ENCODE measurements at places on chromosomes 4 and X.

DNA sequence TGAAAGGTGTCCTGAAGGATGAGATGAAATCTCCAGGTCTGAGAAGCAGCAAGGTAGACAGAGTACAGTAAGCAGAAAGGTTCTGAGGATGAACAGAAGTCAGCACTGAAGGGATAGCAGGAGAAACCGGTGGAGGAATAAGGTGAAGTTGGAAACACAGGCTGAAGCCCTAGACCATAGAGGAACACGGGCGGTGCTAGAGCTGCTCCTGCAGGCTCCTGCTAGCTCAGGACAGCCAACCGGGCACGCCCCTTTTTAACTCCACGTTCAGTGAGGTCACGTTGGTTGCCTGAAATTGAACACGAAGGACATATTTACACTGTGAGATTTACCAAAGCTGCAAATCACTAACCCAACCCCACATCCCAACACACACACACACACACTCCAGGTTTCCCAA is 1886.4 kb upstream of the AGA start:
- DNase-seq: no peak

GRCh38 chrX:132821974-132822633 is 136.3 kb downstream of the HS6ST2 start:
- no peak for DNase-seq

- DNase-seq: no peak
These were observed 111.7 kb upstream of the RPS6KA3 start for GRCh38 chrX:20378233-20378920.

DNA sequence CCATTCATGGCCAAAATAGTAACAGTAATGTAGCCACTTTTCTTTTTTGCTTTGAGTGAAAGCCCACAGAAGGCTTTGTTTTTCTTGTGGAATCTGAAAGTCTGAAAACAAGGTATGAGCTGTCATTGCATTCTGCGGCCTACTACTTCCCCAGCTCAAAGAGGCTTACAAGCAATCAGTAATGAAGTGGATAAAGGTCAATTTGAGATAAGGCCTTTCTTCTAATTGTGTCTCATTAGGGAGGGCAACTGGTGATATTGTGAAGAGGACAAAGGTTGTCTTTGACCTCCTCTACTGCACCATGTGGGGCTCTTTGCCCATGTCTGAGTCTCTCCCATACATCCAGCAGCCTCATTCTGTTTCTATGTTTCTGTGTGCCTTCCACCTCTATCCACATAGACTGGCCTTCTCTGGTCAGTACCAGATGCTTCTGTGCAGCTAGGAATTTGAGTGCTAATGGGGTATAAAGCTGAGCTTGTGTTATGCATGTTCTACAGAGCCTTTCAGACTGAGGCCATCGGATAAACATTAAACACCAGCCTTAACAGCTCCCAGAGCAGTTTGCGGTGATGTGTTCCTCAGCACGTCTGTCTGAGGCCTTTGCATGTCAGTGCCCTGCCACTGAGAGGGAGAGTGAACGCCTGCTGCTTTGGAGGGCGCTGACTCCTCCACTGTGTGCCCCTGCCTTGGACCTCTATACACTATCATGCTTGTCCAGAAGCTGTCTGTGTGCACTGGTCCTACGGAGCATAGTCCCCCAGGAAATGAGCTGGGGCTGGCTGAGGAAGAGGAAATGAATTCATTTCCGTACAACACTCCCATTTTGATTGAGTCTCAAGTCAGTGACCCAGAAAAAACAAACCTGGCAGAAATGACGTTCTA is 80.2 kb downstream of the SH2D1A start:
- DNase-seq: peak; percentile 1

GRCh38 chr4:87042986-87043820 is 108.4 kb downstream of the AFF1 start:
- no peak for DNase-seq

DNA sequence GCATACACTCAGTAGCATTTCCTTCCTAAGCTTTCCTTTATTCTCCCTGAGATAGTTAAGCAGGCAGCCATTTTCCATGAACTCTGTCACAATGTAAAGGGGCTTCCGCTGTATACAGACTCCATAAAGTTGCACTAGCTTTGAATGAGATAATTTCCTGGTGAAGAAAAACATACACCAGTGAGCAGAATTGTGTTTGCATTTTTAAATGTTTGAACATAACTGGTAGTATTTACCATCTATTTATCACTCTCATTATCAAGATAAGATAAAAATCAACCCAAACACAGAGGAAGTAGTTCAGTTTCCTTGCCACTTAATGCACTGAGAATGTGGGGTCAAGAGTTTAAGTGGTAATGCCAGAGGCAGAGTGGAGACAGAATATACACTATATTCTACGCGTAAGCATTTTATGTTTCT is 54.1 kb downstream of the TXK start:
- no peak for DNase-seq

GRCh38 chrX:151789179-151789800 is 54.7 kb downstream of the CNGA2 start:
- peak; percentile 65 for DNase-seq

DNA sequence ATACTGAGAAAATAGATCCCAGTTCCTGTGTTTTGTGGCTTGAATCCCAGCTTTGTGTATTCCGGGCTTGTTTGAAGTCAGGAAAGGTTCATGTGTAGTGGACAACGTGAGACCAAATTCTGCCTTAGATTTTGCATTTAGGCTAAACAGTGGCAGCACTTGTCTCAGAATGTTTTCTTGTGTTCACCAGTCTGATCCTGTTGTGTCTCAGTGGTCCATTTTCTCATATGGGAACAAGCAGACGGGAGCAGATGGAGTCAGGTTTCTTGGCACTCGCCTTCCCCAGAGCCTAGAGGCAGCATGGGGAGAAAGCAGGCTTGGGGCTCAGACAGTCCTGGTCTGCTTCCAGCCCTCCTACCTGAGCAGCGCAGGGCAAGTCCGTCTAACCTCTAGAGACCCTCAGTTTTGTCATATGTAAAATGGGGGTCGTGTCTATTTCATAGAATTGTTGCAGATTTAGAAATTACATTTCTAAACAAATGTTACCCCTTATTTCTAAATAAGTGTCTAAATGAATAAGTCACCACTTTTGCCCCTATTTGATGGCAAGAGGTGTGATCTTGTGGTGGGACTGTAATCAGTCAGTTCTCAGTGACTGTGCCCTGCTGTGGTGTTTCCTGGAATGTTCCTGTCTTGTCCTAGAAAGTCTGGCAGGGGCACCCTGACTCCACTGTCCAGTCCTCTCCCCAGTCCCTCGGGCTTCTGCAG is 28.3 kb upstream of the MSANTD1 start:
- DNase-seq: peak; percentile 60

DNA sequence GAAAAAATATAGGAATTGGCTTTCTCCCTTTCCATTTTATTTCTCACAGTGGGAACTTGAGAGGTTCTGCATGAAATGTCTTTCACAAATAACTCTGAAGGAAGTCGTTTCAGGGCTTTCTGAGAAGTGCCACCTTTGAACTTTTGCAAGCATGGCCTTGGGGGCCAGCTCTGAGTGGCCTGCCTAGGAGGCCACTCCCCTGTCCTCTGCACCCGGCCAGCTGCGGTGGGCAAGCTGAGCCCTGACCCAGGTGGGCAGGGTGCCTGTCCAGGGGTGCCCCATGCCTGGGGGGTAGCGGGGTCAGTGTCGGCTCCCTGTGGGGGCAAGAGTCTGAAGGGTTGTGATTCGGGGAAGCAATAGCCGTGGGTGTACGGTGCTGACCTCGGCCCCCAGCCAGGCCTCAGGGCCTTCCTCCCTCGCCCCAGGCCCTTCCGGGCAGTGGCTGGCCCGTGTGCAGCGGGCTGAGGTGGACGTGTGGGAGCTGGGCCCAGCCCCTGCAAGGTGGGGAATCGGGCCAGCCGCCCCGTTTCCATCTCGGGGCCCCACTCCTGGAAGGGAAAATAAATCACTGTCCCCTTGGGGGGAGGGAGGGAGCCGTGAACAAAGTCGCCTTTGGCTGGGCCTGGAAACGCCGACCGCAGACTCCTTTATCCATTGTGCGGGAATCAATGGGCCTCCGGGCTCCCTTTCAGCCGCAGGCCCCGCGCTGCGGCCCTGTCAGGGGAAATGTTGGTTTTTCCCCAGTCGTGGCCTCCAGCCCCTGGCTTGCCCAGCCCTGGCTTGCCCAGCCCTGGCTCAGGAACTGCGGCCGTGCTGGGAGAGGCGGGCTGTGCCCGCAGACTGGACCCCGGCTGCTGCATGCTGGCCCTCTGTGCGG is 3.1 kb downstream of the FGFRL1 start:
- DNase-seq: no peak

GRCh38 chr4:77819404-77819842 is 255 bp upstream of the CNOT6L start:
- DNase-seq: peak; percentile 37

GRCh38 chrX:149002320-149002719 is 501.9 kb downstream of the AFF2 start:
- DNase-seq: no peak

DNA sequence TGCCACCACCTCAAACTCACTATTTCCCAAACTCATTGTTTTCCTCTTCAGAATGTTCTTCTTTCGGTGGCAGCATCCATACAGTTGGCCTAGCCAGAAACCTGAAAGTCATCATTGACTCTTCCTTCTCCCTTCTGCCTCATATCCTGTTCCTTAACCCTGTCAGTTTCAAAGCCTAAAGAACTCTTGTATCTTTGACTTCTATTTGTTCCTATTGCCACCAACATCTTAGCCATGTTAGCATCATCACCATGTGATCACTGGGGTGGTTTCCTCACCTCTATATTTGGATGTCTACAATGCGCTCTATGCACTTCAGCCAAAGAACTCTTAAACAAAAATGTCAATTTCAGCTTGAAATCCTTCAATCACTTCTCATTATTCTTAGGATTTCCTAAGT is 29.0 kb downstream of the DDX60L start:
- DNase-seq: no peak

GRCh38 chr4:6309777-6310176 is 40.1 kb downstream of the WFS1 start:
- DNase-seq: no peak

DNA sequence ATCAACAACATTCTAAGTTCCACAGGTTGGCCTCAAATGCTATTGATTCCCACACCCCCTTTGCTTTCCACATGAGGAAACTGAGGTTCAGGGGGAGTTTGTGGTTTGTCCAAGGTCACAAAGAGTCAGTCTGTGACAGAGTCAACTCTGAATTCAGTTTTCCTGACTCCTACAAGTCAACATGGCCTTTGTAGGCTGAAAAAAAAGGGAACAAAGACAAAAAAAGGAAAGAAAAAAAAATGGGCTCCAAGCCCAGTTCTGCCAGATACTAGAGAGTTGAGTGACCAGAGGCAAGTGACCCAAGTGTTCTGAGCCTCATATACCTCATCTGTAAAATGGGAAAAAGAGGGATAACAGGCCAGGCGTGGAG is 16.5 kb upstream of the PIM2 start:
- DNase-seq: no peak

DNA sequence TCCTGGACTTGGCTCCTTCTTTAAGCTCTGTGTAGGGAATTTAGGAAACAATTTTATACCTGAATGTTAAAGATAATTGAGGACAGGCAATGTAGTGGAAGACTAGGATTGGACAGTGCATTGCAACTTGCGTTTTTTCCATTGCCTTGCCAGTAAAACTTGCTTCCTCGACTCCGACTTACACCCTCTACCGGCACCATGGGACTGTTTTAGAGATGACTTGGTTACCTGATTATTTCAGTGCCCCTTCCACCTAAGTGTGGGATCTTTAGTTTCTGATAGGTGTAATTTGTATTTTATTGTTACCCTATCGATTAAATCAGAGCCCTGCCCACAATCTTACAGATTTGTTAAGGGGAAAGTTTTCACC is 1.2 kb downstream of the PRPS1 start:
- DNase-seq: no peak

DNA sequence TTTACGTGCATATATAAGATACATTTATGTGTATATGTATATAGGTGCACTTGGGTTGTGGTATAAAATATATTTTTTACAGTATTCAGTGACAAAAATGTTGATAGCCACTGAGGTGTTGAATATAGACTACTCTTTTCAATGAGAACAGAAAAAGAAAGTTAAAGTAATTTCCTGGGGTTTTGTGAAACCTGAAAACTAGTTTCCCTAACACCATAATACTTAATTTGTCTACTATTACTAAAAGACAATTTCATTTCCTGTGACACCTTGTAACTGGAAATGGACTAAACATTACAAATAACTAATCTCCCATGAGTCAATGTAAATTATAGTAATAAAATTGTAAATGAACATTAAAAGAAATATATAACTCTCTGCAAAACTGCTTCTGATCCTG is 32.0 kb upstream of the MAP9 start:
- DNase-seq: no peak

DNA sequence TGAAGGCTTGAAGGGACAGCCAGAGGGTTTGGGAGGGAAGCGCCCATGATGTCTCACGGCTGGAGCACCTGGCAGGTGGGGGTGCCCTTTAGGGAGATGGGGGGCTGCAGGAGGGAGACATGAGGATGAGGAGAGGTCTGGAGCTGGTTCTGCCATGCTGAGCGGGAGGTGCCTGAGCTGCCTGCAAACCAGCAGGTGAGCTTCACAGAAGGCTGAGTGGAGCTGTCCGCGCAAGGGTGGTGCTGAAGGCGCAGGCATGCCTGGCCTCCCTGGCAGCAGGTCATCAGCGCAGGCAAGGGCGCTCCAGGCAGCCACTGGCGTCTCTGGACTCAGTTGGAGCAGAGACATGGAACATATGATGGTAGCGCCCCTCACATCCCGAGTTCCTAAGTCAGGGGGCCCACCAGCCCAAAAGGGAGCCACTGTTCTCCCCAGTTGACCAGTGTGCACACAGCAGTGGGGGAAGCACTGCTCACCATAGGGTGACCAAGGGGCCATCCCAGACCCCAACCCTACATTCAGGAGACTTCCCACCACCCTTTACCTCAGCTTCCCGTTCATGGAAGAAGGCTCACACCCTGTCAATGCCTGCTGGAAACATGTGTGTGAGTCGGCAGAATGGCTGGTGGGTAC is 25.8 kb downstream of the ADRA2C start:
- peak; percentile 63 for DNase-seq

- DNase-seq: peak; percentile 24
These were observed 33.1 kb upstream of the ZNF41 start for GRCh38 chrX:47515941-47516665.

DNA sequence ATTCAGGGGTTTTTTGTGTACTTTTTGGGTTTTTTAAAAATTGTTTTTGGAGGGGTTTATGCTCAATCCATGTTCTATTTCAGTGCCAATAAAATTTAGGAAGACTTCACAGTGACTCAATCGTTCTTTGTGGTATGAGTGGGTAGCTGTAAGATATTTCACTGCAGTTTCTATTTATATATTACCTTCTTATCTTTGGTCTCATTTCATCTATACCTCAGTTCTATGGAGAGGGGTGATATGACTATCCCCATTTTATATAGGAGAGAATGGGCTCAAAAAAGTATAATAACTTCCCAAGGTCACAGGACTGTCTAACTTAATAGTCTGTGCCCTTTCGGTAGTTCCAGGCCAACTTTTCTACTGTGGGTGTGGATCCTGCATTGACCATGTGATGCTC is 74.4 kb downstream of the MSN start:
- DNase-seq: no peak

Data from lung microvascular endothelial cell (primary cell).